ENCODE measurements at places on chromosomes 5 and 9.

DNA sequence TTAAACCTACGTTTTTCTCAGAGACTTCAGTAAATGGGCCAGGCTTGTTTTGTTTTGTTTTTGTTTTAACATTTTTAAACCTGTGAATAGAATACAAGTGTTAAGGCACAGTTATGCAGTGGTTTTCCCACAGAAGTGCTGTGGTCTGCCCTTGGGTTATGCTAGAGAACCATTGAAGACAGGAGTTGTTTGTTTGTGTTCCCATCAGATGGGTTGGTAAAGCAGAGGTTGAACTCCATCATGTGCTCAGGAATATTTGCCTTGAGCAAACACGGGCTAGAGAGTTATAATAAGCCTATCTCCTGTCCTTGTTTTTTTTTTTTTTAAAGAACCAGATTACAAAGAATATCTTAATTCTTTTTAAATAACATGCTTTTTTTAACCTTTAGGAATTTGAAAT lies 28.5 kb downstream of the RHOBTB3 start:
- no peak for DNase-seq

DNA sequence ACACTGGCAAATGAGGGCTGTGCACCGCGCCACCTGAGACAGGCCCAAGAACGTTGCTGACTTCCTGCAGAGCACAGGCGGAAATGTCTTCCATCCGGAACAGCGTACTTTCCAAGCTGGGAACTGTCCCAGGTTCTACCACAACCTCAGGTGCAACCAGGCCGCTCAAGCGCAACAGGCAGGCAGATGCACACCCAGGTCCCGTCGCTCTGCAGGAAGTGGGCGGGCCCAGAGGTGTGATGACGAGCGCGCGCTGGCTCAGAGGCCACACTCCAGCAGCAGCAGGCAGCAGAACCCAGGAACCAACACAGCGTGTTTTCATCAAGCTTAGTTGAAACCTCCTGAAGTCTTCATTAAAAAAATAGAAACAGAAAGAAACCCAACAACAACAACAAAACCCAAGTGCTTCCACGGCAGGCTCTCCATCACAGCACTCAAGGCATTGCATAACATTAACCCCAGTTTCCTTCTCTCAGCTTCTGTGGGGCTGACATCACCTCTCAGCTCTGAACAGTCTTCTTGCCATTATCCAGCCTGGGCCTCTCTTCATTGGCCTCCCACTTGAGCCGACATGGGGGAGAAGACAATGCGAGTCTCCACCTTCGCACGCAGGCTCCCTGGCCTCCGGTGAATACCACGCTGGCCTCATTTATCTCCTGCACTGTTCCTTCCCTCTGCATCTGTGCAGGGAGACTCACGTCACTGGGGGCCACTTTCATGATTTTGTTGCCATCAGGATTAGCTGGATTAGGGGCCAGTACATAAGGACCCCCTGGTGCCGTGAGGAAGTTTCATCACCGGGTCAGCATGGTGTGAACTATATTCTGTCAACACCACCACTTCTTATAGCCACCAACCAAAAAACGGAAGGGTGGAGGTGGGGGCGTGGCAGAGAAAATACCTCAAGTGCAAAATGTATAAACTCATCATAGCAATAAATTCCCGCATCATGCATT lies 22.1 kb downstream of the PTCH1 start:
- peak; percentile 74 for DNase-seq

GRCh38 chr5:52838326-52839015 lies 50.8 kb downstream of the ITGA1 start:
- DNase-seq, result no peak

- no peak for DNase-seq
Observed at GRCh38 chr9:115200711-115201505, 83.0 kb upstream of the TNC start.

GRCh38 chr5:174971210-174971609 lies 246.8 kb downstream of the MSX2 start:
- DNase-seq, result no peak

GRCh38 chr5:78756858-78757257 lies 108.3 kb upstream of the LHFPL2 start:
- no peak for DNase-seq

- DNase-seq, result no peak
Observed at GRCh38 chr5:153835891-153836515, 202.7 kb downstream of the FAM114A2 start.

DNA sequence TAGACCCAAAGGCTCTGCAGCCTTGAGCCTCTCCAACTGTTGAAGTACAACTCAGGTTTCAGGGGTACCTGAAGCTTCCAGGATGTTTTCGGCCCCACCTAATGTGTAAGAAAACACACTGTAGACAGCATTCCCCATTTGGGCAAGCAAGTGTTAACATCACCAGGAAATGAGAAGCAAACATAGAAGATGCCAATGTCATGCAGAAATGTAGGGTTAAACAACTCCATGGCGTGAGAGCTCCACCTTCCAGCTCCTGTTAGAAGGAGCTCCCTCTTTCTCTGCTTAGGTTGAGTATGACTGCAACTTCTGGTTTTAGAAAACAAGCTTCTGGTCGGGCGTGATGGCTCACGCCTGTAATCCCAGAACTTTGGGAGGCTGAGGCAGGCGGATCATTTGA lies 31.0 kb upstream of the DENND1A start:
- no peak for DNase-seq

DNA sequence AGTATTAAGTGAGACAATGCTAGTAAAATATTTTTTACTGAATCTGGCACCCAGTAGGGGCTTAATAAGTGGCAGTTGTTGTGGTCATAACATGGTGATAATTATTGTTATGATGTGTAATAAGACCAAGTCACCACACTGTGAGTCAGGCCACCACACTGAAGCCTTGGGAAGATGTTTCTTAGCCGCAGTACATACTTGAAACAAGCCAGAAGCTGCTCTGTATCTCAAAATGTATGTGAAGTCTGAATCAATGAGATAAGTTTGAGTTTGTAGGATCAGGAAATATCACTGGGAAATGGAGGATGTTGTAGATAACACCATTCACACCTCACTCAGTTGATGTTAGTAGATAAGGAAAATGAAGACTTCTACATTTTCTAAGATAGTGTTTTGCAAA lies 51.3 kb upstream of the PTPN3 start:
- DNase-seq, result no peak

GRCh38 chr5:15326932-15327331 lies 173.0 kb upstream of the FBXL7 start:
- DNase-seq, result no peak

DNA sequence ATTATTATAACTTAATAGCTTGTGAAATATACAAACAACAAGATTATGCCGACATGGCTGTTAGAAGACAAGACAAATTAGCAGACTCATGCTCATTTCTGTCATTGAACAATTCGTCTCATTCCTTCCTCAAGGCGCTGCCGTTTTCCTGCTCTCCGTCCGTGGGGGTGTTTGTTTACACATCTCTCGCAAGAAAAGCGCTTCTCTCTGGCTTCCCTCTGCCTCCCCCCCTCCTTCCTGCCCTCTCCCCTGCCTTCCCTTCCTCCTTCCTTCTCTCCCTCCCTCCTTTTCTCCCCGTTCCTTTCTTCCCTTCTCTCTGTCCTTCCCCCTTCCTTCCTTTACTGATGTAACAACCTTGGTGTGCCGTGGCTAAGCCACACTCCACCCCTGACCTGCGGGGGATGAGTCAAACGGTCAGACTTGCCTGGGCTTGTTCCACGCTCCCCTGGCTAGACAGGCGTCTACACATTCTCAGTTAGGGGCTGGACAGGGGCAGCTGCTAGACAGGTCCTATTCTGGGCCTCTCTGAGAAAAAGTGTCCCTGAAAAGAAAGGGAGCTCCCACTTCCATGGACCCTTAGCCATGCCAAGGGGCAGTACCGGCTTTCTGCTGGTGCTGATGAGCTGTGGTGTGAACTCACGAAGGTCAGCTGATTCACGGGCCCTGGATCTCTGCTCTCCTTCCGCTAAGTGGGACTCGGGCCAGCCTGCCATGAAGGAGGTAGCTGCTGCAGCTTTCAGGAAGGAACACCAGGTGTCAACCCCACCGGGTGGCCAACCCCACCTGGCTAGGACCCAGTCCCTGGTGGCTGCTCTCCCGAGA lies 32.0 kb upstream of the SPTLC1 start:
- DNase-seq, result no peak

DNA sequence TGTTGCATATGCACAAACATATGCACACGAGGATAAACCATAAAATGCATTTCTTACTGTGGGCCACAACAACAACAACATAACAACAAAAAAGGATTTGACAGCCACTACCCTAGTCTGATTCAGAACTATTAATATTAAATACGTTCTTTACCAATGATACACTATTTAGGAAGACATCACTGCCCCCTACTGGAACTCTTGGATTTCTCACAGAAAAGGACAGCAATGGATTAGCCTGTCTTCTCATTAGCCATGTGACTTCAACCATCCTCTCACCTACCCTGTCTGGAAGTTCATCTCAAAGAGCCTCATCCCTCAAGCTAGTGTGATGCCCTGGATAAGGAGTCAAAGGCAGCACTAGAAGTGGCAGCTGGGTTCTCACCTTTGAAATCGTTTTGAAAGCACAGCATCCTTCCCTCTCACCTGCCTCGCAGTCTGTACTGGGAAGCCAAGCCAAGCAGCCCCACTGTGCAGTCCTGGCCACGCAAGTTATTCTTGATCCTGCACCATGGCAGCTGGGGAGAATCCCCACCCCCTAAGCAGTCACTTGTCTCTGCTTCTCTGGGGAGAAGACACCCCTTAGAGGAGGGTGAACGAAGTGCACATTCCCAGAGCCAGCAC lies 64.6 kb downstream of the SH3TC2 start:
- peak; percentile 19 for DNase-seq

DNA sequence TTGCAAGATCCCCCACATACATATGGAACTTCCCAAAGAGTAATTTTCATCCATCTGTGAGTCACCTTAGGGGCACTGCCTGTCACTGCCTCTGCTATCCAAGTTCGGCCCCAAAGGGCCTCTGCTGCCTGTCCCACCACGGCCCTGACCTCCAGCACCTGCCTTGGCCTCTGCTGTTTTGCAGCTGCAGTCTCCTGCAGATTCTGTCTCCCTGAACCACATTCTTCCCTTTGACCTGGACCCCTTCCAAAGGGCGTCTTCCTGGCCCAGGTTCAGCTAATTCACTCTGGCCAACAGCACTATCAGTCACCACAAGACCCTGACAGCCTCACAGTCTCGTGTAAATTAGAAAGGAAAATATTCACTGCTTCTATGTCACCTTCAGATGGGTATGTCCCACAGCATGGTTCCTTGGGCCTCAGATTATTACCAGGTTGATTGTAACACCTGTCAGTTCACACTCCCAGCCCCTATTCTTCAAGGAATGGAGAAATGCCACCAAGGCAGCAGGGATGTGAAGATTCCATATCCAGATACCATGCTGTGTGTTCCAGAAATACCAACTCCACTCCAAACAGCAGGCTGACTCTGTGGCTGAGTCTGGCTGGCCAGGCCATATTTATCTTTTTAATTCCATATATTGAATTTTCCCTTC lies 479.3 kb downstream of the ARHGEF28 start:
- no peak for DNase-seq

DNA sequence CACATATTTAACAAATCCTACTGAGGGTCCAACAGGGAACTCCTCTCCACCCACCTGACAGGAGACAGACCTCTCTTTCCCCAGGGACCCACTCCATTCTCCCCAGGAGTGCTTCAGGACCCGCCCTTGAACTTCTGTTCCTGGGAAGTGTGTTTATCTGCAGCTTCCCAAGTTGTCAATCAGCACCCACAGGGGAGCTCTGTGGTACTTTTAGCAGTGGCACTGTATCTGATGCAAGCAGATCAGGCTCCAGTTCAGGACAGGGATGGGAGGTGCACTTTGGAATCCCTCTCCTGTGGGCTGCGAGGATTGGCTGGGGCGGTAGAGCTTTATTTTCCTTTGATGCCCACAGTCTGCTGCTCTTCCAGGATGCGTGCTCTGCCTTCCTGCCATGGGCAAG lies 8.7 kb downstream of the GALNT10 start:
- DNase-seq, result no peak

DNA sequence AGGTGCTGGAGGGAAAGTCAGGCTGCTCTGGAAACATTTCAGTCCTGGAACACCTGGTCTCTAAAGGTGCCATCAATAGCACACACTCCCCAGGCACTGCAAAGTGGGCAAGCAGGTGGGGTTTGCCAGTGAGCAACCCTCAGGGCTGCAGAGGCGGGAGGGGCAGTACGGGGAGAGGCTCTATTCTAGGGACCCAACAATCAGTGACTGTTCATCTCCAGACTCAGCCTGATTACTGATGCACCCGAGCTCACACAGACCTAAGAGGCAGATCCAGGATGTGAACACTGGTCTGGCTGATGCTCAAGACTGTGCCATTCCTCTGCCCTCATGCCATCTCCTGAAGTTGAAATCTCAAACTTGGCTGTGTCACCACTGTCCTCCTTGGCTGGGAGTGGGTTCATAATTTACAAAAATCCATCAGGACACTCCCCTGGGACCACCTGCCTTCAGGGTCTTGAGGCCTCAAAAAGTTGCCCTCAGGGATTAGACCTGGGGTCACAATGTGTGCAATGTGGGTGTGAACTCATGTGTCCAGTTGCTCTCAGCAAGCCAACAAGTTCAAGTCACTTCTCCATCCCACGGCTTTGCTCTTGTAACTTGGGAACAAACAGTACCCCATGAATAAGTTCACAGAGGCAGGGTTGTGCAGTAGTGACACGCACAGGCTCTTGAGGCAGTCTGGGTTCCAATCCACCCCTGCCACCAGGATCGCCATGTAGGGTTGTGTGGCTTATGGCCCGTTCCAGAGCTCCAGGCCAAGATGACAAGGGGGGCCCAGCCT lies 19.9 kb upstream of the KCNMB1 start:
- DNase-seq, result no peak

DNA sequence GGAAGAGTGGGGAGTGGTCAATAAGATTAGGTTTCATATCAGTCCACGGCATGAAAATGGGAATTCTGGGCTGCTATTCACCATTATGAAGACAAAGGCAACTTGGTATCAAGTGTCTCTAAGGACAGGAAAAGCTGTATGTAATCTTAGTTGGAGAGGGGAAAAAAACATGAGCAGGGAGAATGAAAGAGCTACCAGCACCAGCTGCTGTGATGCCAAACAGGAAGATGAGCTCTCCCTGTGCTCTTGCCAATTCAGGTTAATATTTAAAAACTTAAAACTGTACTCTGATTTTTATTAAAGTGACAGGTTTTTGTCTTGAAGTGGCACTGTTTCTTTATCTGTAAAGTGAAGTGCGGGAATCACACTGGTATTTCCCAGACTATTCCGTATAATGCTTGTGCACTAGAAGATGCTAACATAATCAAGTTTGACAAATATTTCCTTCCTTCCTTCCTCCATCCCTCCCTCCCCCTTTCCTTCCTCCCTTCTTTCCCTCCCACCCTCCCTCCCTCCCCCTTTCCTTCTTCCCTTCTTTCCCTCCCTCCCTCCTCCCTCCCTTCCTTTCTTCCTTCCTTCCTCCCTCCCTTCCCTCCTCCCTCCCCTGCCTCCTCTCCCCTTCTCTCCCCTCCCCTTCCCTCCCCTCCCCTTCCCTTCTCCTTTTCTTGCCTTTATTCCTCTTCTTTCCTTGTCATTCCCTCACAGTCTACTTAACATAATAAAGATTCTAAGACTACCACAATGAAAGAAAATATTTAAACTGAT lies 1383.0 kb upstream of the C9orf72 start:
- no peak for DNase-seq

DNA sequence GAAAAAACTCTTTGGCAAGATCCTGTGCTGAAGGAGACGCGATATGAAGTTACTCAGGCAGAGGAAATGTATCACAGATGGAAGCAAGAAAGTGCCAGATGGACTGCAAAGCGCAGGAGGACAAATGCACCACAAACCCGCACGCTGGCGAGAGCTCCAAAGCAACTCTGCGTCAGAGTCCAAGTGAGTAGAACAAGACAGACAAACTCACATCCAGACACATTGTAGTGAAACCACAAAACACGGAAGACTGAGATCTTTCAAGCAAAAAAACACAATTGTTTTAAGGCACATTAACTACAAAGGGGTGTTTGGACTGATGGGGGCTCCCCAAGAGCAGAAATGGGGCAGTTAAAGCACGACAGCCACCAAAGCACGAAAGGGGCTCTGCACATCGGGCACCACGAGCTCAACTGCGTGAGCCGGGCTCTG lies 39.2 kb upstream of the NKD2 start:
- DNase-seq, result no peak
